ENCODE measurements at places on chromosomes 7 and 10. TPM values are rescaled to one million over a fixed set of nuclear protein-coding genes. Genes with fewer than 3 reads are reported as not detected.

Gene ECHDC3
- 11.8 TPM for total RNA-seq

Gene PPP1R9A
- total RNA-seq: 14.7 TPM

Gene TLX1
- total RNA-seq: 14.3 TPM

Gene C10orf143
- total RNA-seq: 0.96 TPM

Gene STEAP1B
- not detected for total RNA-seq

Gene OR2A5
- not detected for total RNA-seq
